ENCODE measurements at places on chromosomes 7 and 10.

GRCh38 chr10:71201849-71202248 is 10.5 kb upstream of the UNC5B start:
- DNase-seq: no peak

DNA sequence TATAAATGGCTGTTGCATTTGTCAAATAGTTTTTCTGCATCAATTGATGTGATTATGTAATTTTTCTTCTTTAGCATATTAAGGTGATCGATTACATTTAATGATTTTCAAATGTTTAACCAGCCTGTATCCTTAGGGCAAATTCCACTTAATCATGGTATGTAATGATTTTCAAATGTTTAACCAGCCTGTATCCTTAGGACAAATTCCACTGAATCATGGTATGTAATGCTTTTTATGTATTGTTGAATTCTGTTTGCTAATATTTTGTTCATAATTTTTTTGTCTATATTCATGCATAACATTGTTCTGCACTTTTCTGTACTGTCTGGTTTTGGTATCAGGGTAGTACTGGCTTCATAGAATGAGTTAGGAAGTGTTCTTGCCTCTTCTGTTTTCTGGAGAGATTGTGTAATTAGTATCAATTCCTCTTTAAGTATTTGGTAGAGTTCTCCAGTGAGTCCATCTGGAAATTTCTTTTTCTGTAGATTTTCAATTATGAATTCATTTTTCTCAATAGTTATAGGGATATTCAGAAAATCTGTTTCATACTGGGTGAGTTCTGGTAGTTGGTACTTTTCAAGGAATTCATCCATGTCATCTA is 393.2 kb upstream of the FOXK1 start:
- no peak for DNase-seq

- no peak for DNase-seq
Measured at GRCh38 chr7:71220210-71220695, 88.3 kb downstream of the GALNT17 start.

GRCh38 chr10:104218751-104219150 is 13.4 kb downstream of the CFAP43 start:
- no peak for DNase-seq

DNA sequence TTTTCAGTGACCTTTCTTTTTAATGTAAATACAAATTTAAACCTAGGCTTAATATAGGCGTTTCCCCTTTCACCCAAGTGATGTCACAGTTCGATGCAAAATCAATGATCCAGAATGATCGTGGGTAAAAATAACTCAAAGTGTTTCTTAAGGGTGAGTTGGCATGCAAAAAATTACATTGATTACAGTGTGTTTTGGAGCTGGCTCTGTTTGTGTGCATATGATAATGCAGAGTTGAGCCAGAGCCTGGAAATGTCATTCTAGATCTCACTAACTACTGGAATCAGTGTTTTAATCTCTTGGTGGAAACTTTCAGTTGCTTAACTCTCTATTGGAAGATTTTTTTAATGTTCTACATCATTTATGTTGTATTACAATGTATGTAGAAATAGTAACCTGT is 72.5 kb upstream of the MXI1 start:
- no peak for DNase-seq

GRCh38 chr7:28351450-28351849 is 60.9 kb upstream of the CREB5 start:
- no peak for DNase-seq

GRCh38 chr10:80196270-80196949 is 8.9 kb downstream of the ANXA11 start:
- peak; percentile 89 for DNase-seq

- no peak for DNase-seq
Measured at GRCh38 chr10:99698504-99699080, 33.3 kb downstream of the COX15 start.

- DNase-seq: no peak
Measured at GRCh38 chr10:36437367-36437766, 688.0 kb upstream of the ANKRD30A start.

- no peak for DNase-seq
Measured at GRCh38 chr10:71254834-71255549, 42.6 kb downstream of the UNC5B start.

DNA sequence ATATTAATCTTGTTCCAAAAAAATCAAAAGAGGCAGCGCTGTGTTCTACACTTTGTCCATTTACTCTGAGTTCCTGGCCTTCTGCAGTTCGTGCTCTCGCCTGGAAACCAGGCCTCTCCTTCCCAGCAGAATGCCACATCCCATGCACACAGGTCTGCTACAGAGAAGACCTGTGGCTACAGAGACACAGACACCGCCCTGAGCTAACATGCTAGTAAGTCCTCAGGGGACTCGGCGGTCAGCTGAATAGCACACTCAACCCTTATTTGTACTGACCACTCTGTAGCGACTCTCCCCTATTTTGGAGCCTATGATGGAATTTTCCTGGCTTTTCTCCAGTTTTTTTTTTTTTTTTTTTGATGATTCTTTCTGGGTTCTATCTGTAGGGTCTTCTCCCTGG is 12.8 kb downstream of the CREB3L2 start:
- no peak for DNase-seq

GRCh38 chr10:79101560-79102497 is 33.1 kb downstream of the ZMIZ1 start:
- peak; percentile 20 for DNase-seq

- DNase-seq: no peak
Measured at GRCh38 chr7:84175461-84175860, 19.1 kb downstream of the SEMA3A start.

DNA sequence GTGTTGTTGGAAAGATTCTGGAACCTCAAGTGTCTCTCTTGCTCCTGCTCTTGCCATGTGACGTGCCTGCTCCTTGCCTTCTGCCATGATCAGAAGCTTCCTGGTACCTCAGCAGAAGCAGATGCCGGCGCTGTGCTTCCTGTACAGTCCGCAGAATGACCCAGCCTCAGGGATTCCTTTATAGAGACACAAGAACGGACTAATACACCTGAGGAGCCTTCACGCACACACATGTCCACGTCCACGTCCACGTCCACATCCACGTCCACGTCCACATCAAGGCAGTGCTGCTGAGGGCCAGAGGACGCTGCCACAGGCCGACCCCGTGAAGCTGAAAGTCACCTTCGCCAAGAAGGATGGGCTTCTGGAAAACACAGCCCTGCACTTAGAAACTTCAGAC is 190.1 kb downstream of the MAD1L1 start:
- DNase-seq: no peak

GRCh38 chr10:87771871-87772500 is 46.0 kb downstream of the ATAD1 start:
- DNase-seq: peak; percentile 39

GRCh38 chr10:118682533-118682932 is 72.2 kb downstream of the CACUL1 start:
- no peak for DNase-seq

- peak; percentile 7 for DNase-seq
Measured at GRCh38 chr7:115838829-115839228, 191.7 kb downstream of the TFEC start.

GRCh38 chr10:13104697-13105096 is 4.7 kb downstream of the OPTN start:
- DNase-seq: no peak
